Heart left ventricle (tissue), 16 donors: ENCODE measurements at places on chromosomes 7 and 10. TPM values are rescaled to one million over a fixed set of nuclear protein-coding genes. Genes with fewer than 3 reads are reported as not detected.

Gene NEUROD6
- total RNA-seq = not detected

- DNase-seq = no peak
These were observed 28.0 kb upstream of the CTTNBP2 start for GRCh38 chr7:117901089-117901797.

DNA sequence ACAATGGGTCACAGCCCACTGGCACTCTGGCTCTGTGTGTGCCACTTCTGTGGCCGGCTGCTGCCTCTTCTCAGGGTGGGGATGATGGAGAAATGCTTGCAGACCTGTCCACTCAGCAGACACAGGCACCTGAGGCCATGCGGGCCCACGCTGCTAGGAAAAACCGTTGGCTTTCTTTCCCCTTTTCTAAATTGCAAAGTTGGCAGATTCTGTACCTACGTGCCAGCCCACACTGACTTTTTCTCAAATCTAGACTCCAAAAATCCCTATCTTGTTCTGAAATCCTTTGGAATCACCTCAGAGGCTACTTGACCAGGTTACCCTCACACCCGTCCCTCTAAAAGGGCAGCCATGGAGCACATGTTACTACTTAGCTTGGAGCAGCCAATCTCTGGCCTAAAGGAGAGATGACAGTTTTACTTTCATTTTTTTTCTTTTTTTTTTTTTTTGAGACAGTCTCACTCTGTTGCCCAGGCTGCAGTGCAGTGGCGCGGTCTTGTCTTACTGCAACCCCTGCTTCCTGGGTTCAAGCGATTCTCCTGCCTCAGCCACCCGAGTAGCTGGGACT is 99.4 kb downstream of the RNF216 start:
- DNase-seq = no peak

DNA sequence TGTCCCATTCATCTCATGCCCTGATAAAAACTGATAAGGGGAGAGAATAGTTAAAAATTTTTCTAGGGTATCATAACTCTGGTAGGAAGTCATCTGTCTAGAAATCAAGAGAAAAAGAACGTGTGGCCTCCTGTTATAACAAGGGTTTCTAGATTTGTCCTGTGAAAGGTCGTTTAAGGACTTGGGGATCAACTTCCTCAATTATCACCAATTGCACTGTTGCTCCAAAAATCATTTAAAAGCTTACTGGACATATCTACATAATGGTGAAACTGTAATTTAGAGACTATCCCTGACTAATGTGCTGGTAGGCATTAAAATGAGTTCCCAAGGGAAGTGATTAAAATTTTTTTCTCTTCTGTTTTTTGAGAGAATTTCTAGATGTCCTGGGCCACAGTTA is 58.2 kb downstream of the GPR141 start:
- no peak for DNase-seq

- DNase-seq = no peak
These were observed 21.7 kb downstream of the PLAU start for GRCh38 chr10:73932620-73933112.
